ENCODE measurements at places on chromosomes 3 and 15.
A peak's percentile ranks its signal among the peaks of the same experiment; 100 is the strongest.

GRCh38 chr3:30751610-30752299 is 142.7 kb downstream of the GADL1 start:
- DNase-seq, result peak; percentile 47

DNA sequence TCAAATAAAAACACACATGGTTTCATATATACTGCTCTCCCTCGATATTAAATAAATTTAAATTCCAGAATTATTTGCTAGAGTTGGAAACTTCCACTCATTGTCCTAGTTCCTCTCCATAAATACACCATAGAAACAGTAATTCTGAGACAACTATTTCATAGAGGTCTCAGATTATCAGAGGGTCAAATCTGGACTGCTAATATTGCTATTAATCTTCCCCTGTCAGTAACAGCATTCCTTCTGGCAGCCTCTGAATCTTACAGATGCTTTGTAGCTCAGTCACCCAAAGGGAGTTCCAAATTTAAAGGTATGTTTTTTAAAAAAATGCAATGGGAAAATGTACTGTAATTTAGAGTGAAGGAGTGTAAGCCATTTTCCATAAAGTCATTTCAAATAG is 428.8 kb downstream of the PYDC2 start:
- DNase-seq, result no peak

DNA sequence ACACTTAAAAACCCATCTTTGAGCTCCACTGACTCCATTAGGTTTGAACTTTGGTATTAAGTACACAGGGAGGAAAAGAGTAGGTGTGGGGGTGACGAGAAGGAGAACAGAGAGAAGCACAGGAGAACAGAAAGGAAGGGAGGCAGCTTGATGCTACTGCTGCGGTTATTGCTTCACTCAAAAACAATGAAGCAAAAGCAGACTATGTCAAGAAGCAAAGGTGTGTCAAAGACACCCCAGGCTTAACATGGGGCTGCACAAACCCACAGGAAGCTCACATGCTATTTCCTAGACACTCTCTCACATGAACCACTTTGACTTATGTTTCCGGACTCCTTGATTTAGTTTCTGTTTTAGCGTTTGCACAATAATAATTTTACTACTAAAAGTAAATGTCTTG is 961.0 kb upstream of the CFAP20DC start:
- peak; percentile 10 for DNase-seq

GRCh38 chr3:53174346-53175250 is 13.6 kb downstream of the PRKCD start:
- DNase-seq, result no peak

GRCh38 chr3:149653564-149653963 is 4.3 kb downstream of the WWTR1 start:
- no peak for DNase-seq

DNA sequence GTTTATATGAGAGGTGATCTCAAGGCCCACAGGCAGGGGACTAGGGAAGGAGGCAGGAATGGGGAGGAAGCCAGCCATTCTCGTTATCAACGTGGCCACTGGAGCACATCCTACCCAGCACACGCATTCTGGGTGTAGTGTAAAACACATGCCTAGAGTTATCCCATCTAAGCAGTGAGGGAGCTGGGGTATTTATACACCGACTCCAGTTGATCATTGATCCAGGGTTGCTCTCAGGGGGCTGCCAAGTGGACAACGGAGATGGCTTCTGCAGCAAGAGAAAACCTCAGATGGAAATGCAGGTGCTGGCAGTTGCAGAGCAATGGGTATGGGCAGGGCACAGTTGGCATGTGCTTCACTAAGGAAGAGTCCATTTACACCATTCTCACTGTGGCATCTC is 30.4 kb upstream of the SYNM start:
- no peak for DNase-seq

GRCh38 chr3:22947851-22948250 is 255.3 kb upstream of the UBE2E2 start:
- no peak for DNase-seq

GRCh38 chr15:49225572-49226281 is 55.7 kb downstream of the GALK2 start:
- no peak for DNase-seq

- DNase-seq, result no peak
Measured at GRCh38 chr15:95610945-95611344, 719.6 kb upstream of the NR2F2 start.

DNA sequence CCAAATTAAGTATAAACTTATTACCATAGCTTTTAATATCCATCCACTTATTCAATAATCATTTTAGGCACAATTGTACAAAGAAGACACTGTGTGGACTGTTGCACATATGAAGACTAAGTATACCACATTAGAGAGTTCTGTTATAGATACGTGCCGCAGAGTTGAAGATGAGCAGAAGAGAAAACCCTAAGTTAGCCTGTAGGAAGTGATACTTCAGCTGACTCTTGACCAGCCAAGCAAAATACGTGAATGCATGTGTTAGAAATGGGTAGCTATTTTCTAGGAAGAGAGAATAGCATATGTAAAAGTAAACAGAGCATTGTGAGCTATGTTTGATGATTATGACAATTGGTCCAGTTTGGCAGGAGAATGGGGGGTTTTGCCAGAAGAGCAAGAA is 272.0 kb upstream of the ATP11B start:
- DNase-seq, result no peak

- DNase-seq, result no peak
Measured at GRCh38 chr15:79994615-79995014, 23.6 kb upstream of the BCL2A1 start.

DNA sequence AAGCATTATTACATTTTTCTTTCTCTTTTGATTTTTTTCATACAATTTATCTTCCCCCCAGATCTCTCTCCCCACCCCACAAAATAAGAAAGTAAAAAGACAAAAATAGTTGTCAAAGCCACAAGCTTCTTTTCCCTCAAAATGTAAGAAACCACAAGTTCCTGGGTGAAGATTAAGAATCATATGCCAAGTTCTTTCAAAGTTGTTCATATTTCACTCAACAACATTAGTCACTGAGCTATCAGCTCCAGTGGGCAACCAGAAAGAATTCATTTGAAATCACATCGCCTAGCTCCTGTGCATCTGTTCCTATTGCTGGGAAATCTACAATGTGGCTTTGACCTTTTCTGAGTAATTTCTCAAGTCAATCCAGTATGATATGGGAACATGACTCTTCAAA is 681.6 kb upstream of the ARPP21 start:
- no peak for DNase-seq

GRCh38 chr3:135736740-135737139 is 228.8 kb upstream of the PPP2R3A start:
- DNase-seq, result no peak

GRCh38 chr3:152760024-152760563 is 74.8 kb upstream of the P2RY1 start:
- DNase-seq, result no peak

DNA sequence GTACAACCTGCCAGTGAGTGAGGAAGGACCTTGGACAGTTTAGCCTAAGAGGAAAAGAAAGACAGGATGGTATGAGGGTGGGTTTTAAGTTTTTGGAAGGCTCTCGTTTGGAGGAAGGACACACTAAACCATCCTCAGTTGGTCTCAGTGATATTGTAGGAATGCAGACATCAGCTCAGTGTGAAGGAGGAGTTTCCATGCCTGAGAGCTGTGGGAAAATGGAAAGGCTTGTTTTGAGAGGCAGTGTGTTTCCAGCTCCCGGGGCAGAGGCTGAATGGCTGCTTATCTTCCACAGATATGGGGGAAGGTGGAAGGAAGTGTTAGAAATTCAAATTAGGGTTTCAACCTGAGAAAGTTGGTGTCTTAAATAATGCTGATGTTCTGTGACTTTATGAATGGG is 89.6 kb upstream of the MYZAP start:
- no peak for DNase-seq

DNA sequence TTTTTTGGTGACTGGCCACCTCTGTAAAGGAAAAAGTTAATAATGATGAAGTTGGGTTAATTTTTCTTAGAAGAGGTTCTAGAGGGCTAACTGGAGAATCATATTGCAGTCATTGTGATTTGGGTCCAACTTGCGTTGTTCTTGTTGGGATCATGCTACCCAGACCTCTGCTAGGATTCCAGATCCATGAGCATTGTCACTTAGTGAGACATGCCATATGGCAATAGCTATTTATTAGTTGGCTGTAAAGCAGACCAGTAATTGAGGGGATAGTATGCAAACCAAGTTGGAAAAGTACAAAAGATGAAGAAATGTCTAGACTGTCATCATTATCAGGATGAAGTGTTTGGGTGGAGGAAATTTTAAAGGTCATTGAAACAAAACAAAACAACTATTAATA is 30.7 kb upstream of the P2RY12 start:
- no peak for DNase-seq

GRCh38 chr3:101154401-101154800 is 161.2 kb upstream of the ABI3BP start:
- DNase-seq, result no peak

DNA sequence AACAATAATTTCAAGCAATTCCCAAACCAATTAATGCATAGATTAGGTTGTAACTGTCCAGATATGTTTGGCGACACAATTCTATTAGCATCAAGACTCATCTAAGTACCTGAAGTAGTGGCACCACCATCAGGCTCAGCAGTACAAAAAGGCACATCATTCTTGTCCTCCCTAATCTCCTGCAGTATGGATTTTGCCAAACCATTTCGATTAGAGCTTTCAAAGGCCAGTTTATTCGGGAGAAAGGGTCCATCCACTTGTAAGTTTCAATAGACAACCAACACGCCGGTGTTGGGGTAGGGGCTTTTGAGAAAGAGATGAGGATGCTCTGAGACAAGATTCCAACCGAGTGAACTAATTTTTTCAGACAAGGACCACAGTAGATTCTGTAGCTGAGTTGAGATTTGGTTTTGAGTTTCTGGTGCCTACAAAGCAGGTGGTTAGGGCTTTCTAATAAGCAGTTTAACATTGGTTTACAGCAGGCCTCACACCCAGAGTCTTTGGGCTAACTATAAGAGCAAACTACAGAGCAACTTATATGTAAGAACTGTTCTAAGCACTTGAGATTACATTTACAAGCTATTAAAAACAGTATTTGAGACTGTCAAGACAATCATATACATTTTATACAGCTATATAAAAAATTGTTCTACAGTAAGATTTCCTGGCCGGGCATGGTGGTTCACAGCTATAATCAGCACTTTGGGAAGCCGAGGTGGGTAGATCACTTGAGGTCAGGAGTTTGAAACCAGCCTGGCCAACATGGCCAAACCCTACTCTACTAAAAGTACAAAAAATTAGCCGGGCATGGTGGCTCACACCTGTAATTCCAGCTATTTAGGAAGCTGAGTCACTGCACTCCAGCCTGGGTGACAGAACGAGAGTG is 4.5 kb downstream of the RPL22L1 start:
- DNase-seq, result no peak

- no peak for DNase-seq
Measured at GRCh38 chr3:123331651-123332050, 117.2 kb downstream of the ADCY5 start.

- DNase-seq, result no peak
Measured at GRCh38 chr3:39592311-39593050, 125.0 kb downstream of the MOBP start.

DNA sequence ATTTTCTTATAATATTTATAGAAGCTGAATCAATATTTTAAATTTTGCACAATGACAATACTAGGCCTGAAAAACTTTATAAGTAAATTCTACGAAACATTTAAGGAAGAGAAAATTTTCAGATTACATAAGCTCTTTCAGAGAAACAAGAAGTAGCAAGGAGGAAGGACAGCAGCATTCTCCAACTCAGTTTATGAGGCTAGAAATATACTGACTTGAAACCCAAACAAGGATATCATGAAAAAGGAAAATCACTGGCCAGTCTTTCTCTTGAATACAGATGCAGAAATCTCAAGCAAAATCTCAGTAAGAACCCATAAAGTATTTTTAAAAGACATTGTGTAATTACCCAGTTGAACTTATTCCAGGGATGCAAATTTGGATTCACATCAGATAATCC is 121.3 kb downstream of the STAC start:
- DNase-seq, result no peak

DNA sequence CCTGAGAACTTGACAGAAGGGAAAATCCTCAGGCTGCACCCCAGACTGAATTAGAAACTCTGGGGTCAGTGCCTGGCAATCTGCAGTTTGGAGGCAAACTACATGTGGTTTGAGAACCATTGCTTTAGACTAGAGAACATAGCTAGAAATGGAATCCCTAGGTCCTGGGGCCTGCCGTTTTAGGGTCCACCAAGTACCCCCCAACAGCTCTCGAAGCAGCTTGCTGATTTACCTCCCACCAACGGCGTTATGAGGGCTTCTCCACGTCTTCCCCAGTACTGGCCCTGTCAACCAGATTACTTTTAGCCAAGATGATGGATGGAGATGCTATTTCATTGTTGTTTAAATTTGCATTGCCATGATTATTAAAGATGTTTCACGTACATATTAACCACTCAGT is 272.5 kb downstream of the XXYLT1 start:
- DNase-seq, result no peak

GRCh38 chr3:44762170-44762677 is 630 bp downstream of the KIF15 start:
- DNase-seq, result no peak

DNA sequence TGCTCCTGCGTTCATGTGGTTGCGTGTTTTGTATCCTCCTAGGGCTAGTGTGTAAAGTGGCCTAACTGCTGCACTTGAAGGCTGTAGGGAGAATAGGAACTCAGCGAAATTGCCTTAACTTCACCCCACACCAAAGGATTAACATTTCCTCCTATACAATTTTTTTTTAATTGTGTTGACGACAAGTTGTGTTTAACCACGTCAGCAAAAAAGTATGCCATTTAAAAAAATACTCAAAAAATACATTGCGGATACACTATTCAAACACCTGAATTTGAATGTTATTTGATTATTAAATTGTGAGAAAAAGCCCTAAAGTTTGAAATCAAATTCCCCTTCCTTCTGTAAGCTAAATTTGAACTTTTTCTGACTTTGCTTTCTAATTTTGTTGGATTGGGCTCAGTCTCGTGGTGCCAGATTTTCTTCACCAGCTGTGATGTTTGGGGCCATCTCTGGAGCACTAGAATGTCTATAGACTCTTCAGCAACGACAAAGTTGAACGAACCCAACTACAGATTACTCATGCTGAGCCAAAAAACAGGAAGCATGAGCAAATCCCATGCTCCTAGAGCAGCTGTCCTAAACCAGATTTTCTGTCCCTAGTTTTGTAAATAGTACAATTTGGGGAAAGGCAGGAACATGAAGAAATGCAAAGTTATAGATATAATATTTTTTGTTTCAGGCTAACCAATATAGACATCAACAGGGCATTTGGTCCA is 8.1 kb upstream of the SLC9A9 start:
- DNase-seq, result no peak

GRCh38 chr15:85003593-85004312 is 22.1 kb downstream of the PDE8A start:
- no peak for DNase-seq

GRCh38 chr15:43314171-43314570 is 16.2 kb downstream of the LCMT2 start:
- DNase-seq, result no peak

GRCh38 chr3:113104357-113105092 is 106.8 kb upstream of the BOC start:
- DNase-seq, result no peak

DNA sequence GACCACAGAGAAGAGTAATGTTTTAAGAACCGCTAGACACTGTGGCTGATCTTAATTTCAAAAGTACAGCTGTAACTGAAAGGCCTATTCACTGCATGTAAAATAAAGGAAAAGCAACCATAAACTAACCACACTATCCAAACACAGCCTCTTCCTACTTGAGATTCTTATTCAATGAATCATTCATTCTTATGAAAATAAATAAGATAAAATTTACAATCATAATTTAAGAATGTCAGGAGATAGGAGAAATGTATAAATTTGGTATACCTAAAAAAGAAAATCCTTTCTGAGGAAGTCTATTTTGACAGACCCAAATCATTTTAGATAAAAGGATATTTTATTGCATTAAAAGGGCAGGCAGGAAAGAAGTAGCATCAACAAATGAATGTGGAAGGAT is 533.5 kb upstream of the ZNF385D start:
- no peak for DNase-seq

All from stimulated activated CD4-positive, alpha-beta T cell treated with anti-CD3 and anti-CD28 coated beads, Interleukin-1b, Interleukin-23, amount 100 ng/mL, for 4 hours (primary cell).